ENCODE measurements at places on chromosomes 5 and 9.

DNA sequence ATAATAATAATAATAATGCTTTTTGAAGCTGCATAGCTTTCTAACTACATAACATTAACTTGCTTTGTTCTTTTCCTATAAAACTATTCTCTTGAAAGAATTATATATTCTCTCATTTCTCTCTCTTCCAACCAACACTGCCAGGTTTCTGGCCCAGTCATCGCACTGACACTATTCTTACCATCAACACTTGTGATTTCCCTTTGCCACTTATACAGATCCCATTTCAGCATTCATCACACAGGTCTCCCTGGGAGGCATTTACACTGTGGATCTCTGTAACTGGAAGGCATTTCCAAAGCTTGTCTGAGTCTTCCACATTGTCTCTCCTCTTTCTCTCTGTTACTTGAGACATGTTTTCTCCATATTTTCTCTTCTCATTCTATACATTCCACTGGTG is 777.8 kb upstream of the ACO1 start:
- H3K4me1 ChIP-seq, result no peaks in the 10 kb centered on the region
- H3K27ac ChIP-seq, result no peak overlapping the region
- no peak for DNase-seq
- H3K36me3 ChIP-seq, result no peaks in the 10 kb centered on the region
- no peaks in the 10 kb centered on the region for H3K27me3 ChIP-seq

DNA sequence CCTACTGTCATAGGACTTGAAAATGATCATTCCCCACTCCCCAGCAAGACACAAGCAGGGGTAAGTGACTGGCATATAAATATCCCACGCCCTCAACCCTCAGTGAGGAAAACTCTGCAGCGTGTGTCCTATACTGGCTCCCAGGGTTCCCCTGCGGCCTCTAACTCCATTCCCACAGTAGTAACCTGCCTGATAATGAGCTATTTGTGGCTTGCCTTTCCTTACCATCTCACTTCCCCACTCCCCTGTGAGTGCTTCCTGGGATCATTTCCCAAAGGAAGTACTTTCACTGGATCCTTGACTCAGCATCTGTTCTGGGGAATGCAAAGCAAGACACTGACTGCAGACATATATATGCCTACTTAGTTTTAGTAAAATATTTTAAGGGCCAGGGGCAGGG is 14.3 kb downstream of the CDC14B start:
- H3K4me1 ChIP-seq, result no peaks in the 10 kb centered on the region
- H3K4me3 ChIP-seq, result no peak overlapping the region
- no peak overlapping the region for H3K27ac ChIP-seq
- no peak for DNase-seq
- no peaks in the 10 kb centered on the region for H3K27me3 ChIP-seq

GRCh38 chr9:82549174-82549821 is 513.6 kb downstream of the RASEF start:
- H3K36me3 ChIP-seq, result no peaks in the 10 kb centered on the region
- H3K4me3 ChIP-seq, result no peak overlapping the region
- H3K4me1 ChIP-seq, result no peaks in the 10 kb centered on the region
- H3K27me3 ChIP-seq, result no peaks in the 10 kb centered on the region

DNA sequence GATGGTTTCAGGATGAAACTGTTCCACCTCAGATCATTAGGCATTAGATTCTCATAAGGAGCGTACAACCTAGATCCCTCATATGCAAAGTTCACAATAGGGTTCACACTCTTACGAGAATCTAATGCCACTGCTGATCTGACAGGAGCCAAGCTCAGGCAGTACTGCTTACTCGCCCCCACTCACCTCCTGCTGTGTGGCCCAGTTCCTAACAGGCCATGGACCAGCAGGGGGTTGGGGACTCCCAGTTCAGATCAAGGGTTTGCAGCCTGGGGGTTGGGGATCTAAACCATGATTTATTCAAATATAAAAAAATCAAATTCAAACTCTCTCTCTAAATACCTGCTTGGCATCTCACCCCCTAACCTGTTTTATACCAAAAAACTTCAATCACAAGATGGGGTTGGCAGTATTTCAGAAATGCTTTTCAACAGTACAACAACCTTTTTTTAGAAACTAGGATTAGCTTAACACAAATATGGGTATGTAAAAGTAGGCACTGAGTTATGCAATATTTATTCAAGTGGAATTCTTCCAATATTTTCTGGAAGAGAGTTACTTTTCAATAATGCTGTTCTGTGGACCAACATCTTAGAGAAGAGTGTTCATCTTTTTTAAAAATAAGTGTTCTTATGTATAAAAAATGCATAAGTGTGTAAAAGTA is 30.1 kb upstream of the SLC12A2 start:
- DNase-seq, result no peak
- H3K27me3 ChIP-seq, result no peaks in the 10 kb centered on the region
- no peak overlapping the region for H3K4me3 ChIP-seq
- H3K4me1 ChIP-seq, result no peaks in the 10 kb centered on the region
- no peak overlapping the region for H3K27ac ChIP-seq
- H3K36me3 ChIP-seq, result no peaks in the 10 kb centered on the region

GRCh38 chr9:70563431-70564204 is 149.2 kb upstream of the KLF9 start:
- H3K36me3 ChIP-seq, result no peaks in the 10 kb centered on the region
- H3K4me1 ChIP-seq, result peaks cover 28% of the 10 kb centered on the region
- no peaks in the 10 kb centered on the region for H3K27me3 ChIP-seq
- DNase-seq, result peak; percentile 18

DNA sequence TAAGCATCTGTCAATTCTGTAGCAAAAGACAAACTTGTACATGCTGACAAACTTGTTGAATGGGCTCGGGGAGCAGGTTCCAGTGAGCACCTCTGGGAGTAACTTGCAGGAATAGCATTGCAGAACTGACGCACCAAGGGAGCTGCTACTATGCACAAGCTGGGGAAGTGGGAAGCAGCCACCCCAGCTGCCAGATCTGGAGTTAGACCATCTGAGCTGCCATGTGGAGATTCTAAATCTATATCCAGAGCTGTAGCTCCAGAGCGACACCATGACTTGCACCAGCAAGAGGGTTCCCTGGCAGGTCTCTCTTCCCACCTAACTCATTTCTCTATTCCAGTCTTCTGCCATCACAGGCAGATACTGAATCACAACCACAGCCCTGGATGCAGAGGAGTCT is 346.0 kb upstream of the PANK3 start:
- DNase-seq, result no peak
- no peak overlapping the region for H3K4me3 ChIP-seq
- no peak overlapping the region for H3K27ac ChIP-seq

GRCh38 chr5:107232788-107233187 is 437.9 kb downstream of the EFNA5 start:
- no peak for DNase-seq
- H3K27me3 ChIP-seq, result no peaks in the 10 kb centered on the region

- H3K27me3 ChIP-seq, result no peaks in the 10 kb centered on the region
- DNase-seq, result no peak
- H3K27ac ChIP-seq, result no peak overlapping the region
- no peaks in the 10 kb centered on the region for H3K36me3 ChIP-seq
These were observed 155.0 kb downstream of the PBX3 start for GRCh38 chr9:125902214-125902613.

DNA sequence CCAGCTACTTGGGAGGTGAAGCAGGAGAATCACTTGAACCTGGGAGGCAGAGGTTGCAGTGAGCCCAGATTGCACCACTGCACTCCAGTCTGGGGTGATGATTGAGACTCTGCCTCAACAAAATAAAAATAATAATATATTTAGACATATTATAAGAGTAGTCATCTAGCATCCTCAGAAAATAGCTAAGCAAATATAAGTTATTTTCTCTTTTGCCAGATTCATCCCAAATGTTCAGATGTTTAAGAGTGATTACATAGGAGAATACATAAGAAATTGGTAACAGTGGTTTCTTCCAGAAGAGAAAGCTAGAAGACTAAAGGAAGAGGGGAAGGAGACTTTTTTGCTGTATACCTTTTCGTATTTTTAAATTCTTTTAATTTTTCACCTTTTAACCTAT is 20.0 kb downstream of the PRKAA1 start:
- H3K36me3 ChIP-seq, result no peaks in the 10 kb centered on the region
- no peaks in the 10 kb centered on the region for H3K4me1 ChIP-seq
- H3K4me3 ChIP-seq, result no peak overlapping the region
- no peak overlapping the region for H3K27ac ChIP-seq
- H3K27me3 ChIP-seq, result no peaks in the 10 kb centered on the region

- no peak overlapping the region for H3K4me3 ChIP-seq
- H3K27me3 ChIP-seq, result no peaks in the 10 kb centered on the region
- H3K36me3 ChIP-seq, result peaks cover 85% of the 10 kb centered on the region
- H3K27ac ChIP-seq, result no peak overlapping the region
- no peak for DNase-seq
- no peaks in the 10 kb centered on the region for H3K4me1 ChIP-seq
These were observed 84.7 kb downstream of the DOCK2 start for GRCh38 chr5:169721771-169722170.

DNA sequence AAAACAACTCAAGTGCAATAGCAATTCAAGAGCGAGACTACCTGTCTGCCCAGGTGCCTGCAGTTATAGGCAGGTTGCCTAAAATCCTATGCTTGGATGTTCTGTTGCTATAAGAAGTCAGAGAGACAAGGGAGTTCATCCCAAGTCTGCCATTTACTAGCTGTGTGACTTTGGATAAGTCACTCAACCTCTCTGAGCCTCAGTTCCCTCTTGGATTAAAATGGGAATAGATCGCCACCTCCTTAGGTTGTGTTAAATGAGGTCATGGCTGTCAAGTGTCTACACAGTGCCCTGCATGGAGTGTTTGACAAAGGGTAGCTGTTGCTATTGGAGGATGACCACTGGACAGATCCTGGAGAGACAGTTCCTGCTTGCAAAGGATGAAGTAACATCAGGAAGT is 1.3 kb upstream of the ZBTB34 start:
- H3K36me3 ChIP-seq, result no peaks in the 10 kb centered on the region
- peaks cover 7% of the 10 kb centered on the region for H3K4me1 ChIP-seq
- no peak for DNase-seq
- H3K27me3 ChIP-seq, result peaks cover 12% of the 10 kb centered on the region

- DNase-seq, result no peak
- H3K27ac ChIP-seq, result no peak overlapping the region
- H3K27me3 ChIP-seq, result no peaks in the 10 kb centered on the region
- no peaks in the 10 kb centered on the region for H3K36me3 ChIP-seq
These were observed 92.8 kb downstream of the IQGAP2 start for GRCh38 chr5:76495870-76496269.

All from T-cell (primary cell).